ENCODE measurements at places on chromosomes 7 and 10.
A peak's percentile ranks its signal among the peaks of the same experiment; 100 is the strongest.

DNA sequence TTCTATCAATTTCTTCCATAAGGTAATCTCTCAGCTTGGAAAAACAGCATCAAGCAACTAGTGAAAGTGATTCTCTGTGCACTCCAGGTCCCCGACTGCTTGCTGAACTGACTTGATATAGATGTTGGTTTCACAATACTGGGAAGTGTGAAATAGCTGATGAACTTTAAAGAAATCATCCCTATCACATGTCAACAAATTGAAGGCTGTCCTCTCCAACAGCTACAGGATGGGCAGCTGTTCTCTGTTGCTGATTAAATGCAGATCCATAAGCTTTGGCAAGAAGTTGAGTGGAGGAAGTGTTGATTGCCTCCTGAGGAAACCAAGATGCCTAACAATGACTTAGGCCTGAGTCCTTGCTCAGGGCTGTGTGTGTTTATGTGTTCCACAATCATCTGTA, 130.4 kb upstream of the GDF10 start:
- DNase-seq: no peak

- DNase-seq: no peak
Observed at GRCh38 chr10:95467162-95467599, 94.0 kb downstream of the SORBS1 start.

DNA sequence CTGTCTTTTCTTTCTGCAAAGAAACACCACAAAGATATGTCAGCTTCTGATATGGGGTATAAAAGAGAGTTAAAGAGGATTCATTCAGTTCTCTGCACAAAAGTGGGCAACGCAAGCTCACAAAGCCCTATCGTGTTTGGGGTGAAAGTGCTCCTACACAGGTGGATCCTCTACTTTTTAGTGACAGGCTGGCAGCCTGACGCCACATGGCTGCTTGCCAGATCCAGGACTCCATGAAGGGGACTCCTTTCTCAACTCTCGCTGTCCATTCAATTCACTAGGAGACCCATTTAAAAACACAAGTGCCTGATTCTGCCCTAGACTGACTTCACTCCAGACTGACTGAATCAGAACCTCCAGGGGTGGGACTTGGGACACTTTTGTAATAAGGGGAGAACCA, 8.0 kb downstream of the PARP12 start:
- DNase-seq: no peak

GRCh38 chr10:77927402-77928246, 1.1 kb upstream of the DLG5 start:
- DNase-seq: no peak

- DNase-seq: no peak
Observed at GRCh38 chr10:5595591-5595990, 70.8 kb downstream of the ASB13 start.

- DNase-seq: no peak
Observed at GRCh38 chr7:133702078-133702477, 425.1 kb upstream of the LRGUK start.

DNA sequence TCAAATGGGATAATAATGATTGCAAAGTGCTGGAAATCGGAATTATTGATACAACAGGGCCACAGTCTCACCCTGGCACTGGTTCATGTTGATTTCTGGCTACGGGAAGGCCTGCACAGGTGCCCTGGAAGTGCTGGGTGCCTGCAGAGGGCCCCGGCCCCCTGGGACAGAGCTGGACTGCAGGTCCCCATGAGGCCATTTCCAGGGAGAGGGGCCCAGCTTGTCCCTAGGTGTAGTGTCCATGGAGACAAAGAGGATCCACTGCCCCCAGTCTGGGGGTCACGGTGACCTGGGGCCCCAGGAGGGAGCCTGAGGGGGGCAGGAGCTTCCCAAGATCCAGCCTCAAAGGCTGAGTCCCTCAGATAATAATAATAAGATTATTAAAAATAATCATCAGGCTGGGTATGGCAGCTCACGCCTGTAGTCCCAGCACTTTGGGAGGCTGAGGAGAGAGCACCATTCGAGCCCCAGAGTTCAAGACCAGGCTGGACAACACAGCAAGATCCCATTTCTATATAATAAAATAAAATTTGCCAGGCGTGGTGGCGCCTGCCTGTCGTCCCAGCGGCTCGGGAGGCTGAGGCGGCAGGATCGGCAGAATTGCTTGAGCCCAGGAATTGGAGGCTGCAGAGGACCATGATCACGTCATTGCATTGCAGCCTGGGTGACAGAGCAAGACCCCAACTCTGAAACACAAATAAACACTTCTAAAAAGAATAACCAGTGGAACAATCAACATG, 98.1 kb downstream of the MICALL2 start:
- no peak for DNase-seq

GRCh38 chr10:129546106-129546505, 79.1 kb downstream of the MGMT start:
- no peak for DNase-seq

GRCh38 chr7:91995391-91996105, 54.9 kb downstream of the AKAP9 start:
- DNase-seq: no peak

GRCh38 chr10:99304862-99305229, 24.3 kb upstream of the CNNM1 start:
- no peak for DNase-seq

DNA sequence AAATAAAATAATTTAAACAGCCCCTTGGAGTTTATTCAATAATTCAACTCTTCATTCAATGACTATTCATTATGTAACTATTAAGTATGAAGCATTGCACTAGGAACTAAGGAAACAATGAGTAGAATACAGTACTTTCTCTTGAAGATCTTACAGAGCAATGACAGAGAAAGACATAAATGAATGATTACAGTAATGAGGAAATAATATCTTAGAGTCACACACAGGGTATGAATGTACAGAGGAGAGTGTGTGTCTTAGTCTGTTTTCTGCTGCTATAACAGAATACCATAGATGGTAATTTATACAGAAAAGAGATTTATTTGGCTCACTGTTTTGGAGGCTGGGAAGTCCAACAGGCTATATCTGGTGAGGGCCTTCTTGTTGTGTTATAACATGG, 120.5 kb upstream of the NRBF2 start:
- DNase-seq: no peak

GRCh38 chr7:86923527-86923926, 135.9 kb downstream of the ELAPOR2 start:
- no peak for DNase-seq

DNA sequence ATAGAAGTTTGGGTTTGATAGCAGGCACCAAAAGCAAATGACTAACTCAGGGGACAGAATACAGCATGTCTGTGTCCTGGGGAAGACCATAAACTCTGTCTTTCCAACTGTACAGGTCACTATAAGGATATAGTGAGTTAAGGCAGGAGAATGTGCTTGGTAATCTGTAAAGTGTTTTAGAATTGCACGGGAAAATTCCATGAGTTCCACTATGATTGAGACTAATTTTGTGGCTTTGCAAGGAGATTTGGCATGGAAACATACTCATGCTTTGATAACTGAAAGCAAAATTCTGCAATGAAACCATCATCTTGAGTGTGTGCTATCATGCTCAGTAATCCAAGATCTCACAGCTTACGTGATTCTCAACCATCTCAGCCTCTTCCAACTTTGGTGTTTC, 152.6 kb downstream of the PKD1L1 start:
- DNase-seq: peak; percentile 86

- DNase-seq: no peak
Observed at GRCh38 chr10:86041116-86041515, 325.5 kb downstream of the GRID1 start.

DNA sequence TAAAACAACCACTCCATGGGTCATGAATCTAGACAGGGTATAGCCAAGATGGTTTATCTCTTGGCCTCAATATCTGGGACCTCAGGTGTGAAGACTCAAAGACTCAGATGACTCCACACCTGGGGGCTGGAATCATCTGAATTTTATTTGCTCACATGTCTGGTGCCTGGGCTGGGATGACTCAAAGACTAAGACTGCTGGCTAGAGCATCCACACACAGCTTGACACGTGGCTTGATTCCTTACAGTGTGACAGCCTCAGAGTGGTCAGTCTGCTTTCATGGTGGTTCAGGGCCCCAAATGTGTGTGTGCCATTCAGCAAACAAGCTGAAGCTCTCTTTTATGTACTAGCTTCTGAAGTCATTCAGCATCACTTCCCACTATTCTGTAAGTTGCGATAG, 333.7 kb downstream of the RNLS start:
- DNase-seq: no peak

DNA sequence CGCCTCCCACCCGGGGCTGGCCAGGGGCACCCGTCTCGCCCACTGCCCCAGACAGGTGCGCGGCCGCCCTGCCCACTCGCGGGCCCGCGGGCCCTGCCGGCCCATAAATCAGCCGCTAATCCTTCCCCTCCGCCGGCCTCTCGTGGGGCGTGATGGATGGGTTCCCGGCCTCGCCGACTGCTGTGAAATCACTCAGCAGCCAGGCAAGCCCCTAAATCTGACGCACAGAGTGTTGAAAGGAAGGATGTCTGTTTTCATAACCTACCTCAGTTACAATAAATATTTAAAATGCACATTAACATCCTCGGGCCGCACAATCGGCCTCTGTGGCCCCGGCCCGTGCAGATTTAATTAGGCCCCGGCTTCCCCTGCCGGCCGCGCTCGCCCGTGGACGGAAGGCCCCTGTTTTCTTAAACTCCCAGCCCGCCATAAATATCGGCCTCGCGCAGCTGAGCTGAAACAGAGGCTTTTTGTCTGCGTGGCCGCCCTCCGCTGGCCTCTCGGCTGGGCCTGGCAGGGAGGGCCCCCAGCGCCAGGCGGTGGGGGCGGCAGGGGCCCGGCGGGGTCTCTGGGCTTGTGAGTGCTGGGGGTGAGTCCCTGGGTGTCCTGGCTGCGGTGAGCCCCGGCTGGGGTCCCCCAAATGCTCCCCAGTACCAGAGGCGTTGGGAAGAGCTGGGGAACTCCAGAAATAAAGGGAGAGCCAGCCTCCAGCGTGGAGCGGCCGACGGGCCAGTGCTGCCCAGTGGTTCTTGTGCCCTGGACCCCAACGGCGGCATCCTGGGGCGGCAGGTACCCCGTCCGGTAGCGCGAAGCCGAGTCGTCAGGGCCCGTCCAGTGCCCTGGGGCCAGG, 90.7 kb downstream of the UNCX start:
- no peak for DNase-seq

GRCh38 chr7:20417260-20417659, 86.6 kb downstream of the ITGB8 start:
- DNase-seq: no peak

- DNase-seq: no peak
Observed at GRCh38 chr7:132939495-132939894, 142.4 kb downstream of the CHCHD3 start.

- DNase-seq: no peak
Observed at GRCh38 chr10:8616166-8616565, 561.7 kb downstream of the GATA3 start.

GRCh38 chr7:103445228-103446048, 569 bp downstream of the SLC26A5 start:
- DNase-seq: no peak

DNA sequence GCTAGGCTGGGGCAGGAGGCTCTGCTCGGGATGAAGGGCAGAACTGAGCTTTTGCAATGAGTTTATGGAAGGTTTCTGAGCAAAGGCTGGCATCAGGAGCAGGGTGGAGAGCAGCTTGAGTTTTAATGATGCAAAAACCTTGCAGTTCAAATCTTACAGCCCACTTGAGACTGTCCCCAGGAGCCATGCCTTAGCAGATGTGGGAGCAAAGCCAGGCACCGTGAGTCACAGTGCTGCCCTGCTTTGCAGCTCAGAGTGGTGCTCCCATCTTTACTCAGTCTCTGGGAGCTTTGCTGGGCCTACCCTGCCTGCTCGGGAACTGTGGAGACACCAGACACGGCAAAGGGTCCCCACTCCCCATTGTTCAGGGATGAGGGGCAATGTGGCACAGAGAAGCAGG, 122.4 kb upstream of the NPS start:
- peak; percentile 31 for DNase-seq

DNA sequence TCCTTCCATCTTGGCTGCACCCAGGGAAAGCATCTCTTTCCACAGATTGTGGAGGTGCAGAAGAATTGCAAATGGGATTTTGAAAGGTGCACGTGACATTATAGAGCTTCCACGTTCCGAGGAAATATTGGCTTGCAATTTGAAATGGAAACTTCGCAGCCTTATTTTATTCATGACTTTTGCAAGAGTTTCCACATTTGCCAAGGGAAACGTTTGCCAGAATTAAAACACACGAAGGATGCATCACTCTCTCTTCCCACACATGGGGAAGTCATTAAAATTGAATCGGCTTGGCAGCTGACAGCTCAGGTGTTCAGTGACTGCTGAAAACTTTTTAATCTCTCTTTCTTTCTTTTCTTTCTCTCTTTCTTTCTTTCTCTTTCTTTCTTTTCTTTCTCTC, 475.4 kb upstream of the IGFBP3 start:
- DNase-seq: peak; percentile 28

- DNase-seq: no peak
Observed at GRCh38 chr10:3901370-3901769, 116.4 kb upstream of the KLF6 start.

- DNase-seq: no peak
Observed at GRCh38 chr7:36045326-36045725, 107.7 kb upstream of the EEPD1 start.

GRCh38 chr10:4003348-4003973, 218.5 kb upstream of the KLF6 start:
- DNase-seq: no peak

DNA sequence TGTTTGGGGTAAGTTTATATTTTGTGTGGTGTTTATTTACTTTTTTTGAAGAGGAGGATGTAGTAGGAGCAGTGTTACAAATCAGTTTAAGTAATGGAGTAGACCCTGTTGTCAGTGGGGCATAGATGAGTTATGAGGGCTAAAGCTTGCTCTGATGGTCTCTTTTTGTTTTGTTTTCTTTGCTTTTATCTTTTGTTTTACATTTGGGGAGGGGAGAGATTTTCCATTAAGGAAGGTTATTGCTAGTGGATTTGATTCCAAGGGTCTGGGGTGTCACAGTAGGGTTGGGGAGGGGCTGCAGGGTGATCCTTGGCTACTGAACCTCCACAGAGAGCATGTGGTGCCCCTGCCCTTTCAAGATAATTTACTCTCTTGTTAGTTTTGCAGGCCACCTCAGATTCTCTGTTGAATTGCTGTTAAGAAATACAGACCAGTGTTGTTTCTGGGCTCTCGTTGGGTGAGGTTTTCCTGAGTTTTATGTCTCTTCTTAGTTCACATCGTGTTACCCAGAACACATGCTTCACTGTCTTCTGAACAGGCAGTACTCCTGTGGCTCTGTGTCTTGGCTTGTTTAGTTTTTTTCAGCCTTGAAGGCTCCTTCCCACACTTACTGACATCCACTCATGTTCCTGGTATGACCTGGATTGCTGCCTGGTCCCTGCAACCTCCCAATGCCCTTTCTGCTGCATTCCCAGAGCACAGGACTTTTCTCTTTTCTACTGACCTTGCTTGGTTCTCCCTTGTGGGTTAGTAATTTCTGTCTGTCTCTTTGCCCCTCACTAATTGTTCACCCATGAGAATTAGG, 4.2 kb downstream of the KIFBP start:
- peak; percentile 87 for DNase-seq
